ENCODE measurements at places on chromosomes 13 and 19. TPM values are rescaled to one million over a fixed set of nuclear protein-coding genes. Genes with fewer than 3 reads are reported as not detected.

MEIS3 gene
- total RNA-seq, result 31.2 TPM

PLPP2 gene
- total RNA-seq, result 104 TPM

IGFL3 gene
- not detected for total RNA-seq

ZNF576 gene
- total RNA-seq, result 21.0 TPM

OXGR1 gene
- total RNA-seq, result not detected
